Stimulated activated CD8-positive, alpha-beta memory T cell treated with anti-CD3 and anti-CD28 coated beads, Interleukin-15, amount 100 ng/mL, for 48 hours (primary cell): ENCODE measurements at places on chromosomes 7 and 10.

- no peak for DNase-seq
Observed at GRCh38 chr10:11057018-11057417, 39.3 kb downstream of the CELF2 start.

GRCh38 chr7:29518616-29519015, 45.0 kb upstream of the PRR15 start:
- no peak for DNase-seq

DNA sequence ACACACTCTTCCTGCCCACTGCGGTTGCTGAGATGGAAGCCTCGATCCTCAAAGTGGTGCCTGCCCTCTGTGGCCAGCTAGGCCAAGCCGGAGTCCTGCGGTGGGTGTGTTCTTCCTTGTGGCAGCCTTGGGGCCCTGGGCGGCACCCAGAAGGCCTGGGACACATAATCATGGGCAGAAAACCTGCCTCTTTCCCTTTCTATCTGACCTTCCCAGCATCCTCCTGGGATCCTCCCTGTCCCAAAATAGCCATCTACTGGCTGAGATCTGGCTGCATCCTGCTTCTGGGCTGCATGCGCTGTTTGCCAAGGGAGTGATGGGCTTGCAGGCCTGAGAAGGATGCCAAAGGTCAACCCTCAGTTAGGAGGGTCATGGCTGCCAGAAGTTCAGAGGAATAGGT, 23.9 kb downstream of the COL13A1 start:
- no peak for DNase-seq

DNA sequence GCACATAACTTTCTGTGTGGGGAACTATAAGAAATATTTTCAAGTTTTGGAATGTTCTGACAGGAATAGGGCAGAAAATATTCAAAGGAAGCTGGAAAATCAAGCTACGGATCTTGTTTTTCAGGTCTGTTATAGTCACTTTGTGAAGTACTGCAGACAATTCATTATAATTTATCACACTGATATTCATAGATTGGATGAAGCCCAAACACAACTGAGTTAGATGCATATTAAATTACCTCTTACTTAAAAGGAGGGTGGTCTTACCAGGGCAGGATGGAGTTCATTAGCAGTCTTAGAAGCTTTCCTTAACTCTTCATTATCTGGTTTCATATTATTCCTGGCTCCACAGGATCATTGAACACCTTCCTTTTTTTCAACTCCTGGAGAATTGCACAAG, 242.3 kb downstream of the DYNC1I1 start:
- DNase-seq = no peak

- DNase-seq = no peak
Observed at GRCh38 chr7:43876241-43876640, 6.9 kb upstream of the MRPS24 start.

DNA sequence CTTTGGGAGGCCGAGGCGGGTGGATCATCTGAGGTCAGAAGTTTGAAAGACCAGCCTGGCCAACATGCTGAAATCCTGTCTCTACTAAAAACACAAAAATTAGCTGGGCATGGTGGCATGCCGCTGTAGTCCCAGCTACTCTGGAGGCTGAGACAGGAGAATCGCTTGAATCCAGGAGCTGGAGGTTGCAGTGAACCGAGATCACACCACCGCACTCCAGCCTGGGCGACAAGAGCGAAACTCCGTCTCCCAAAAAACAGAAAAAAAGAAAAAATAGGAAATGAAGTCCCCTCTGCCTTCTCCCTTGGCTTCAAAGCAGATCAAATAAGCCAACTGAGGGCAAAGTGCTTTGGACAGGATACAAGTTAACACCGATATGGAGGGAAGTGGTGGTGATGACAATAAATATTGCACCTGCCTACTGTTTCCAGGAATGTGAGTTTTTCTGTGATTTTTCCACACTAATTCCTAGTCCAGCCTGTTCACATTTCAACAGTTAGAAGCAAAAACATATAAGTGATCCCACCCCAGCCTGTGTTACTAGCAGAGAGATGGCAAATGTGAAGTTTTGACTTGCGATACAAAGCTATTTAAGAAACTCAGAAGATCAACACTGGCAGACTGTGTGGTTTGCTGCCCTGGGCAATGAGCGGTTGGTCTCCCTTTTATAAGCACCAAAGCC, 291.2 kb upstream of the AOAH start:
- no peak for DNase-seq

GRCh38 chr10:2047679-2048078, 310.4 kb upstream of the ADARB2 start:
- no peak for DNase-seq

DNA sequence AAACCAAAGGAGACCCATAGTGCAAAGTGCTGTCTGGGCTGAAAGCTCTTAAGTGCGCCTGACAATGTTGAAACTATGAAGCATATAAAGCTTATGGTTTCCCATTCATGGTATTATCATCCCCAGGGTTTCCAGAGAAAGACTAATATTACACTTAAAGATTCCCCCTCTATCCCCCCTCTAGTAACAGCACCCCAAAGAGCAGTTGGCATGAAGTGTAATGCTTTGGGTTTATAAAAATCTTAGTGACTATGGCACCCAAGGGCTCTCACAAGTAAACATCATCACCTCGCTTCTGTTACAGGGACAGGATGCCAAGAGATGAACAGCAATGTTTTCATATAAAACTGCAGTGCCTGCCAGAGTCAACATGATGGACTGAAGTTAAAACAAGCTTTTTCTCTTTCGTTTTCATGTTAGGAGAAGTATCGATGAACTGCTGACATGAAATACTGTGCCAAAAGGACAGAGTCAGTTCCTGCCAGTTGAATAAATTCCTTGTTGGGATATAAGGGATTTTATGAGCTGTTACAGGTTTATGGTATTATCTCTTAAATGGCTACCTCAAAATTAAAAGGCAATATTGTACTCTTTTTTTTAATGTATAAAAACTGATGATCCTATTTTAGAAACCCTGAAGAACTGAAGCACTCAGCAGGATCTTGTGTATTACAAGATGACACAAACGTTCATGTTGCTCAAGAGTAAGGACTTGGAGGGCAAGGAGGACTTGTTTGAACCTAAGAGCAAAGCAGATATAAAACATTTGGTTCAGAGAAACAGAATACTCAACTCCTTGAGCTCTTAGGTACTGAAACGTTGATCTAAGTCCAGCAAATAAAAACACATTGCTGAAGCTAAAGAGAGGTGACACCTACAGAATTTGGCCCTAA, 203.7 kb upstream of the IMMP2L start:
- DNase-seq = no peak

GRCh38 chr7:99943641-99944496, 14.4 kb upstream of the GJC3 start:
- DNase-seq = no peak

GRCh38 chr7:17681965-17682364, 258.3 kb downstream of the SNX13 start:
- no peak for DNase-seq
